ENCODE measurements at places on chromosomes 1 and 21. TPM values are rescaled to one million over a fixed set of nuclear protein-coding genes. Genes with fewer than 3 reads are reported as not detected.

OLFML2B gene
- total RNA-seq, result 5.8 TPM

- H3K4me1 ChIP-seq, result no peaks in the 10 kb centered on the region
- H3K4me3 ChIP-seq, result no peak overlapping the region
- no peaks in the 10 kb centered on the region for H3K36me3 ChIP-seq
- DNase-seq, result no peak
- no peak overlapping the region for H3K27ac ChIP-seq
Observed at GRCh38 chr1:24255226-24255625, 63.9 kb upstream of the GRHL3 start.

DNA sequence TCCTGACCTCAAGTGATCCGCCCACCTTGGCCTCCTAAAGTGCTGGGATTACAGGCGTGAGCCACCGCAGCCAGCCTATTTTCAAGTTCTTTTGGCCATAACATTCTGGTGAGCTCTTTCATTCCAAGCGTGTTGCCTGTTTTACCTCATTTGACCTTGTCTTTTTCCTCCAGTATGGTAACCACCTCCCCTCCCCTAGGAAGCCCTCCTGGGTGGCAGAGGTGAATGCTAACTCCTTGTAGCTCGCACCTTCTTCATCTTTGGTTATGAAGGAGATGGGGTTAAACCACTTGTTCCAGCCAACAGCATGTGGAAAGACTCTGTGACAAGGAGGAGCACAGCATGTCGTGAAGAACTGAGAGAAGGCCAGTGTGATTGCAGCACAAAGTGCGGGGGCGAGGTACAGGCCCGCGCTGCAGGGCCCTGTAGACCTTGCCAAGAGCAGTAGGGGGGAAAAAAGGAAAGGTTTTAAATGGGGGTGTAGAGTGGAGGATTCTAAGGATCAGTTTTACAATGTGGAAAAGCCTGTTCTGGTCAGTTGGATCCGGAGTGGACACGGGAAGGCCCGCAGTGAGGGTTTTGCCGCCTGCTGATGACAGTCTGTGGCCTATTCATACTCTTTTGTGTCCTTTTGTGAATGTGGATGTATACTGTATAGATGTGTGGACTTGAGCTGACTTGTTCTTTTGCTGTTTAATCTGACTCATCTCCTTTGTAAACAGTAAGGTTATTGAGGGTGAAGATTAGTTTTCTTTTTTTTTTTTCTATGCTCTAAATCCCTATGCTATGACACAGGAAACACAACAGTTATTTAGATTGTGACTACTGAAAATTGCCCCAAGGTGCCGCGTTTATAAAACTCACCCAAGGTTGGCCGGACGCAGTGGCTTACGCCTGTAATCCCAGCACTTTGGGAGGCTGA lies 7.5 kb upstream of the ZNF436 start:
- H3K36me3 ChIP-seq, result no peaks in the 10 kb centered on the region
- H3K4me3 ChIP-seq, result peak overlapping the region; percentile 17
- DNase-seq, result no peak
- H3K4me1 ChIP-seq, result peaks cover 17% of the 10 kb centered on the region
- peak overlapping the region; percentile 53 for H3K27ac ChIP-seq

GRCh38 chr1:103194060-103194459 lies 85.7 kb upstream of the COL11A1 start:
- no peaks in the 10 kb centered on the region for H3K27me3 ChIP-seq
- H3K27ac ChIP-seq, result no peak overlapping the region
- peaks cover 10% of the 10 kb centered on the region for H3K4me1 ChIP-seq

RAD54L gene
- 55.8 TPM for total RNA-seq

DNA sequence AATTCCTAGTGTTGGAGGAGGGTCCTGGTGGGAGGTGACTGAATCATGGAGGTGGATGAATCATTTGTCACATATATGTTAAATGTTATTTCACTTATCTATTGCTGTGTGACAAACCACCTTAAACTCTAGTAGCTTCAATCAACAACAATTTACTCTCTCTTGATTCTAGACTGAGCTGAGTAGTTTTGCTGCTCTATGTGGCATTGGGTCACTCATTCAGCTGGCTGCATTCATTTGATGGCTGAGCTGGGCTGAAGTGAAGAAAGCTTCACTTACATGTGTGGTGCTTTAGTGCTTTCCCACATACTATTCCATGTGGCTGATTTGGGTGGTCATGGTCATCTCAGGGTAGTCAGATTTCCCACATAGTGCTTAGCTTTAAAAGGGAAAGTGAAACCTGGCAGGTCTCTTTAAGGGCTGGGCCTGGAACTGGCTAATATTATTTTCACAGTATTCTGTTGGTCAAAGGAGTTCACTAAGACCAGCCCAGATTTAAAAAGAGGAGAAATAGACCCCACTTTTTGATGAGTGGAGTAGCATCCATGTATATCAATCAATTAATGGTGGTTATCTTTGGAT lies 10.5 kb downstream of the DNAH14 start:
- H3K36me3 ChIP-seq, result peaks cover 44% of the 10 kb centered on the region
- H3K4me1 ChIP-seq, result no peaks in the 10 kb centered on the region
- H3K27ac ChIP-seq, result no peak overlapping the region
- no peak overlapping the region for H3K4me3 ChIP-seq
- no peaks in the 10 kb centered on the region for H3K27me3 ChIP-seq
- no peak for DNase-seq

DNA sequence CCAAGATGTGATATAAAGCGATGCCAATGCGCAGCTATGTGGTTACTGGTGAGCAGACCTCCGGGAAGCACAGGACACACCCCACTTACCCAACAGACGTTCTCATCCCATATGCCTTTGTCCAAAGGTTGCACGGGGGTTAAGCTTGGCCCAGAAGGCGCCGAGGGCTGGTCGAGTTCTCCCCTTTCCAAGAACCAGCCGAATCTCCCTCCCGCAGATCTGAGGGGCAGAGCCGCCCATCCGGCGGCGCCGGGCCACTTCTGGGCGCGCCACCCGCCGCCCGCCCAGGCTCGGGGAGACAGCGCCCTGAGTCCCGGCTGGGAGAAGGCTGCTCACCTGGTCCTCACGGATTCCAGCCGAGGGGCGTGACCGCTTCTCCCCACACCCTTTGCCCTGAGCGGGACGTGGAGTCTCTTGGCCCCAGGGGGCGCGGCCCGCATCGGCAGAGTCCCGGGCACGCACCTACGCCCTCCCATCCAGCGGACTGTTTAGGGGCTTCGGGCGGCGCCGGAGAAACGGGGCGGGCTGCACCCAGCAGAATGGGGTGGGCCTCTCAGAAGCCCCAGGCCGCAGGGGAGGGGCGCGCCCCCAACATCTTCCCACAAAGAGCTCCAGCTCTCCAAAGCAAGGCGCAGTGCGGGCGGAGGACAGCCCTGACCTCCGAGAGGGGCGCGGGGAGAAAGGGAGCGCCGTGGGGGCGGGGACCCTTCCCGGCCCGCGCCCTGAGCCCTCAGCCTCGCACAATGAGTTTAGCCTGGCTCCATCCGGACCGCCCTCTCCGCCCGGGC lies 615 bp downstream of the GPR161 start:
- peak overlapping the region; percentile 96 for H3K4me3 ChIP-seq
- no peaks in the 10 kb centered on the region for H3K27me3 ChIP-seq
- peaks cover 9% of the 10 kb centered on the region for H3K36me3 ChIP-seq
- H3K27ac ChIP-seq, result peak overlapping the region; percentile 90
- DNase-seq, result peak; percentile 36
